ENCODE measurements at places on chromosomes 11 and 22.

- DNase-seq: no peak
These were observed 2.0 kb upstream of the TIMP3 start for GRCh38 chr22:32799496-32799895.

DNA sequence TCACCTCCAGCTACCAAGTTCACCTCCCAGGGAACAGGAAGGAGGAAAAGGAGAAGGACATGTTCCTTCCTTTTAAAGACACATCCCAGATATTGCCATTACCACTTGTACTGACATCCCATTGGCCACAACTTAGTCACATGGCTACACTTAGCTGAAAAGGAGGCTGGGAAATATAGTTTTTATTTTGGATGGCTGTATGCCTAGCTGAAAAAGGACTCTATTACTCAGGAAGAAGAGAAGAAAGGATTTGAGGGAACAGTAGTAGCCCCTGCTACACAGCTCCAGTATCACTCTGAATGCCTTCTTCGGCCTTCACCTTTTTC lies 2.1 kb upstream of the APOA5 start:
- DNase-seq: no peak

- no peak for DNase-seq
These were observed 14.3 kb upstream of the THRSP start for GRCh38 chr11:78049348-78049747.

DNA sequence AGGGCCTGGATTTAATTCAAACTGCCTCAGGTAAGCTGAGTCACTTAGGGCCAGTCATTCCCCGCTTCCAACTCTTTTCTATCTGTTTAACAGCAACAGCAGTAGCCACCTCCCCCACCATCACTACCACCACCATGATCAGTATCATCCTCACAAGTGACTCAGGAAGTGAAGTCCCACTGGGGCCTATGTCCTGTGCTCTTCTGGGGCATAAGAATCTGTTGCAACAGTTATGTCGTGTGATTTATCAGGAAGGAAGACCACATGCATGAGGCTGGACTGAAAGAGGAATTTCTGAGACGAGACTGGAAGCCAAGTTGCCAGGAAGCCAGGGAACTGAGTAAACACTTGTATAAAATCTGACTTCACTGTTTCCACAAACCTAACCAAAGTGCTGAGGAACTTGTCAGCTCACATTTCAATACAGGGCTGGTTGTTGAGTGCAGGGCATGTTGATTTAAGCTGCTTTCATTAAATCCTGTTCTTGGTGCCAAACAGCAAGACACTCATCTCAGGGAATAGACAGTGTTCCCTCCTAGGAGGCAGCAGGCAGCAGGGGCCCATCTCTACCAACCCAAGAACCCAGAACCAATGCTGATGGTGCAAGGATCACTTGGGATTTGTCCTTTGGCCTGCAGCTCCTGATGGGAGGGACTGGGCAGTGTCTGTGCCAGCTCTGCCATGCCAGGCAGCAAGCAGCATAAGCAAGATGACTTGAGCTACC lies 226.7 kb upstream of the NARS2 start:
- DNase-seq: peak; percentile 95

- DNase-seq: no peak
These were observed 27.3 kb downstream of the ARRB1 start for GRCh38 chr11:75324189-75324588.

DNA sequence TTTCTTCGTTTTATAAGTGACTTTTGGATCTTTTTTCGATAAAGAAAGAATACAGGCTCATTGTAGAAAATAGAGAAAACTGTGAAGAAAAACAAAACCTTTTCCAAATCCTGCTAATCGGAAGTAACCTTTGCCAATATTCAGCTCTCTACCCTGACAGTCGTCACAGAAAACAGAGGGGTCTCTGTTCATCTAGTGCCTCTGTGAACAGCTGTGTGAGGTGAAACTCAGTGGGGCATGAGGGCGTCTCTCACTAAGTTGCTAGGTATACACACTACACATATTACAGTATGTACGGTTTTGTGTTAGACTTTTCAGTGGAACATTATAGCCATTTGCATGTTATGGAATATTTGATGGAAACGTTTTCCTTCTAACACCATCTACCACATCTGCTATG lies 39.4 kb downstream of the DHCR7 start:
- no peak for DNase-seq

DNA sequence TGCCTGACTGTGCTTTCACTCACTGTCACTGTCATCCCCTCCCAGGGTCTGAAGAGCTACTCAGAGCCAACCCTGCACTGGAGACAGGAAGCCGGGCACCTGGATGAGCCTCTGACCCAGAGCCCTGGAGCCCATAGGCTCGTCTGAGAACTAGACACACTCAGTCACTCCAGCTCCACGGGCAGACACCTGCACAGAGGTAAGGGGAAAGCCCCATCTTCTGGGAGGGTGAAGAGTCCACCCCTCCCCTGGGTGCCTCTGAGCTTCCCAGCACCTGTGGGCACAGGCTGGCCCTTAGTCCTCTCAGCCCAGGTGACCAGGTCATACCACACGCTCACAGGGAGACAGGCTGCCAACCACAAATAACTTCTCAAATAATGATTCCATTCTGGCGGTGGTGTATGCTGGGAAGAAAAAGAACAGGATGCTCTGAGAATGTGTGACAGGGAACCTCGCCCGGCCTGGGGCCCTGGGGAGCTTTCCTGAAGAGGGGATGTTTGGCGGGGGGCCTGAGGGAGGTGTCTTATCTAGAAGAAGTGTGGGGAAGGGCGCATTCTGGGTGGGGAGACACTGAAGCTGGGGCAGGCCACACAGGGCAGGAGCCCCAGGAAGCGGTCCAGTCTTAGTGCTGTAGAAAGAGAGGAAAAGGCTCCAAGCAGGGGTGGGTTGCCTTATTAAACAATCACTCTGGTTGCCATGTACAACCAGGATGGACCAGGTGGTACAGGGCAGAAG lies 5.3 kb downstream of the CCDC157 start:
- DNase-seq: no peak

DNA sequence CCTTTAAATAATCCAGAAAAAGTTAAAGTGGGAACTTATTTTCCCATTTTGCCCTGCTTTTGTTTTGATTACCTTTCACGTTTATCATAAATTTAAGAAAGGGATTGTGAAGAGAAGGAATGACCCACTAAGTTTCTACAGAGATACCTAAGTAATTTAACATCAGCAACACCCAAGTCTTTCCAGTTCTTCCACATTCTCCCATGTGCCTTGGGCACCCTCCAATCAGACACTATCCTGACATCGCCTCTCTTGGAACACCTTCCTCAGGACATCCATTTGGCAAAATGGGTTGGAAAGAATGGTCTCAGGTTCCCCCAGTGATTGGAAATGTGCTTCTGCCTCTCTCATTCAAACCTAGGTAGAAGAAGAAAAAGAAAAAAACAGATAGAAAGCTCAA lies 6.3 kb downstream of the BBOX1 start:
- no peak for DNase-seq

DNA sequence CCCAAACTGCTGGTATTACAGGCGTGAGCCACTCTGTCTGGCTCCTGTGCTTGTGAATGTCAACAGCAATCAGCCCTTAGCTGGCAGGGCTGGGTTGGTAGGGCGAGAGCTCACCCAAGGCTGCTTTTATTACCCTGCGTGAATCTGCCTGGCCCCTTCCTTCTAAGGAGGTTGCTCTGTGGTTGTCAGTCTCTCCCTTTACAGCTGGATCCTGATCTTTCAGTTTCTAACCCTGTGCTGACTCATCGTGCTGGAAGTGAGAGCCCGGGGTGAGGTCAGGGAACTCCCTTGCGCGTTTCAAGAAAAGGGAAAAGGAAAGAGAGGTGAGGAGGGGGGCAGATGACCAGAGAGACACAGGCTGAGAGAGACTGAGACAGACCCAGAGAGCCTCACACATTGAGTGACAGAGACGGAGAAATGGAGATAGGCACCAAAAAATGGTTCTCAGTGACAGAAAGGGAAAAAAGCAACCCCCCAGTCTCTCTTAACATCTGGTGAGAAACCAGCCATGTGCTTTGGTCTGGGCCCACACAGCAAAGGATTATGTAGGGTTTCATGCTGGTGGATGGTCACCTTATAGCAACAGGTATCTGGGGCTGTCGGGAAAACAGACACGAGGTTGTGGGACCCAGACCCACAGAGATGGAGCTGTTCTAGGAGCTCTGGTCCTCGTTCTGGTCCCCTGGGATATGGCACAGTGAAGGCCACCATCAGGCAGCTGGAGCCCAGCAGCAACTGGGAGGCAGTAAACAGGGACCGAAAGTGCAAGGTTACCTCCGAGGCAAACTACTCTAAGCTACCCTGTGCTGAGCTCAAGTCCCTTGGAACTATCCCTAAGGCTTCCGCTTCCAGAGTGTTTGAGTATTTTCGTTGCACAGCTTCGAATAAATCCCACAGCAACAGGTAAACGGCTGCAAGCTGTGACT lies 2.5 kb downstream of the TCN2 start:
- peak; percentile 91 for DNase-seq

Data from foreskin fibroblast (primary cell).